ENCODE measurements at places on chromosomes 3 and 15. TPM values are rescaled to one million over a fixed set of nuclear protein-coding genes. Genes with fewer than 3 reads are reported as not detected.
A peak's percentile ranks its signal among the peaks of the same experiment; 100 is the strongest.

DNA sequence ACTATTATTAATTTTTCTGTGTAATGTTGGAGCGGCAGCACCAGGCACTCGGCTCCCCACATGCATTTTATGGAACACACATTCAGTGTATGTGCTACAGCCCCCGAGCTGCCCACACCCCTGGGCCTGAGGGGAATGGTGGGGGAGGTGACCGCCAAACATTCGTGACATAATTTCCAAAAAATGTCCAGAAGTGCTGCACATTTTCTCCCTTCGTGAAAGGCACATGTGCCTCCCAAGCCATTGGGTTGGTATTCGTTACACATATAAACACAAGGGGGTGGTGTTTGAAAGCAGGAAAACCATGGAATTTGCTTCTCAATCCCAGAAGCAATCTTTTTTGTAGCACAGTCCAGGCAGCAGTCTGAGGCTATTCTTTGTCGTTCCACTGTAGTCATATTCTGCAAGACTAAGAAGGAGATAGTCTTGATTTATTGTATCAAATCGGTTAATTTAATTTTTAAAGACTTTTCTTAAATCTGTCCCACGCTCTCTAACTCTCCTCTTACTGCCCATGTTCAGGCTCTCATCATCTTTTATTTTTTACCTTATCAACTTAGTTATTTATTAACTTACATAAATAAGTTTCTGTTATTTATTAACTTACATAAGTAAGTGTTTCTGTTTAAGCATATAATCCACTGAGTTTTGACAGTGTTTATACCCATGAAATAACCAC is 39.2 kb upstream of the POLR2M start:
- peak; percentile 74 for DNase-seq

Gene LSAMP
- total RNA-seq, result 0.03 TPM

Gene ASB14
- total RNA-seq, result 0.05 TPM

Gene SPATA12
- total RNA-seq, result 0.19 TPM
